ENCODE measurements at places on chromosomes 1 and 21.

DNA sequence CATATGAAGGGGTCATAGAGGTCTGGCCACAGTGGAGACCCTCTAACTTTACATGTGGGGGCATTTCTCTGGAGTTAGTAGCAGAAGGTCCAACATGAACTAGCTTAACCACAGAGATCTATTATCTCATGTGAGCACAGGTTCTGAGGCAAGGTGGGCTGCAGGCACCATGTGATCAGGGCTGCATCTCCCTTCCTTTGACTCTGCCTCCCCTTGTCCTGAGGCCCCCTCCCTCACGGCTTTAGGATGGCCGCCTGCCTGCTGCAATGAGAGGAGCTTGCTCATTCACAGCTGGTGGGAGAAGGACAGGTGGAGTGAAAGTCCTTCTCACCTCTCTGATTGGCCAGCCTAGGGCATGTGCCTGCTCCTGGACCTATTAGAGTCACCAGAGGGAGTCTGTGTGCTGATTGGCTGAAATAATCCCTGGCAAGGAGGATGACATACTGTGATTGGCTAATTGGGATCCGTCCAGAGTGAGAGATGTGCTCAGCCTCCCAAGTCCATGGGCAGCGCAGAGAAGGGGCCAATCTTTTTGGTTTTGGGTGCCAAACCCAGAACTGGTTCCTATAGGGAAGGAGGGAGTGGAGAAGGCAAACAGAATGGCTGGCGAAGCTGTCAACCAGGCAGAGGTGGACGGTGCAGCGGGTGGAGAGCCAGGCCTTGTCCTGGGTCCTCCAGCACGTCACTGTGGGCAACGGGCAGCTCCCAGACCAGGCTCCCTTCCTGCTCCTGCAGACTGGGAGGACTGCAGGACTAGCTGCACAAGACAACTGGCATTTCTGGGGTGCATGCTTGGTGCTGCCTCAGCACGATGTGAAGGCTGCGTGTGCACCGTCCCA is 39.4 kb upstream of the C1orf174 start:
- no peak for DNase-seq

- peak; percentile 24 for DNase-seq
These were observed 9.2 kb upstream of the KCNQ4 start for GRCh38 chr1:40774266-40774998.

DNA sequence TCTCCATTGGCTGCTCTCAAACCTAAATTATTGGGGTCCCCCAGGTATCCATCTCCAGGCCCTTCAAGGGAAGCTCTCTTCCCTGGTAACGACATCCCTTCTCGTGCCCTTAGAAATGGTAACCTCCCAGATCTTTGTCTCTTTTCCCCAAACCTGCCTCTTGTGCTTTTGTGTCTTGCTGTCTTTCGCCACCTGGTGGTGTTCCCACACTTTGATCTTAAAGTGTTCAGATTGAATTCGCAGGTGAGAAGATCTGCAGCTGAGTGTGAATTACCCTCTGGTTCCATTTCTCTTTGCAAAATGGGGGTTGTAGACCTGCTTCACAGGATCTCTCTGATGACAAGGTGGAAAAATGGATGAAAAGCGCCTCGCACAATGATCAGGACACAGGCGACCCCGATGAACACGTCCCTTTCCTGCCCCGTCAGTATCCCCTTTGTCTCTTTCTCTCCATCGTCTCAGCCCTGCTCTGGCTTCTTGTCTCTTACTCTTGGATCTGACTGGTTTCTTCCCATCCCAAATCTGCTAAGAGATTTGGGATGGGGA is 53.1 kb downstream of the DOP1B start:
- peak; percentile 71 for DNase-seq

- no peak for DNase-seq
These were observed 7.6 kb upstream of the HHAT start for GRCh38 chr1:210321131-210321530.

DNA sequence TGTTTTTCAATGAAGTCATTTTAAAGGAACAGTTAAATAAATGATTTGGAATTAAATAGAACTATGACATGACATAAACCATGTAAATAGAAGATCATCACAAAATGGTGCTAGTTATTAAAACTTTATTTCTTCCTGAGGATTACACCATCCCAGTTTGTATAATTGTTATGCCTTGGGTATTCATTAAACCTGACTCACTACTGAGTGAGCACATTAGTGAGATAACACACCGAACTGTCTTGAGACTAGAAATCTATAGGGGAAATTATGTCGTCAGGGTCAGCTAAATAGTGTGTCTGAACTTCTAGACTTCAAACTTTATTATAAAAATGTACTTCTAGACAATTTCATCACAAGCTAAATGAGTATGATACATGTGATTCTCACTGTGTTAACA is 189.4 kb downstream of the NCAM2 start:
- peak; percentile 53 for DNase-seq

GRCh38 chr1:45930258-45931150 is 127.1 kb downstream of the MAST2 start:
- DNase-seq, result no peak

DNA sequence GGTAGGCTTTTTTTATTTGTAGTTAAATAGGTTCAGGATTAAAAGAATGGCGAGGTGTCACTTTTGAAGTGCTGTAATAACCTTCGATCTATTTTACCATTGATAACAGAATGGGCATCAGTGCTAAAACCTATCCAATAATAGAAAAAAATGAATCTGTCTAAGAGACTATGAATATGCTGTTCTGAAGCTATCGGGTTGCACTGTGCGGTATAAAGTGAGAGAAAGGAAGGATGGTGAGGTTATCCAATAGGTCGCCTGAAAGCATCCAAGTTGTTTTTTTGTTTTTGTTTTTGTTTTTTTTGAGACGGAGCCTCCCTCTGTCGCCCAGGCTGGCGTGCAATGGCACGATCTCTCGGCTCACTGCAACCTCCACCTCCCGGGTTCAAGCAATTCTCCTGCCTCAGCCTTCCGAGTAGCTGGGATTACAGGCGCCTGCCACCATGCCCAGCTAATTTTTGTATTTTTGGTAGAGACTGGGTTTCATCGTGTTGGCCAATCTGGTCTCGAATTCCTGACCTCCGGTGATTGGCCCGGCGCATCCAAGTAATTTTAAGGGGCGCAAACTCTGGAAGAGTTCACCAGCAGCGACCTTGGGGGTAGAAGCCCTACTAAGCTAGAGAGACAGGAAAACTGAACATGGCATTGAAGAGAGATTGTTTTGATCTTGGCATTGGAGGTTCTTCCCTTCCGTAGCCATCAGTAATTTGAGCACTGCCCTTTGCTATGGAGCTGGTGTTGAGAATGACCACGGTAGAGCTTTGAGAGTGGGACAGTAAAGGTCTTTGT is 8.7 kb upstream of the MDM4 start:
- peak; percentile 60 for DNase-seq

- DNase-seq, result no peak
These were observed 335.1 kb downstream of the LTN1 start for GRCh38 chr21:28657566-28657965.

GRCh38 chr1:84366786-84367185 is 31.5 kb upstream of the DNASE2B start:
- DNase-seq, result peak; percentile 87

DNA sequence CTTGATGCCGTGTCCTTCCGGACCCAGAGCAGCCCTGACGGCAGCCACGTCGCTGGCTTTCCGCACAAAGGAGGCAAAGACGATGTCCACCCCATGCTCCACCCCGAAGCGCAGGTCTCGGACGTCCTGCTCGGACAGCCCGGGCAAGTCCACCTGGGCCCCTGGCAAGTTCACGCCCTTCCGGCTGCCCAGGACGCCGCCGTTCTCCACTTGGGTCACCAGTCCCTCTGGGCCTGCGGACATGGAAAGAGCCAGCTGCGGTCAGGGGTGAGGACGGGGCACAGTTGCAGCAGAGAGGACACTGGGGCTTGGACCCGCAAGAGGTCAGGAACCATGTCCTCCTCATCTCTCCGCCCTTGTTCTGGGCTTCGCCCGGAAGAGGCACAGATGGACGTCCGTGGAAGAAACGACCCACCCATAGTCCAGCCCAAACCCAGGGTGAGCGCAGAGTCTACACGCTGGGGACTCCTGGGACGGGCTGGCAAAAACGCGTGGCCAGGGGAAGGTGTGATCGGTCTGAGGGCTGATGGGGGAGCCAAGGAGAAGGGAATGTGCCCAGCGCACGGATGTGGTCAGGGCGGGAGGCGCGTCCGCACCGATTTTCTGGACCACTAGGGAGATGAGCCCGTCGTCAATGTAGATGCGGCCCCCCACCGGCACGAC is 6.6 kb downstream of the PKLR start:
- DNase-seq, result no peak
